ENCODE measurements at places on chromosomes 12 and 14.

- DNase-seq = no peak
These were observed 90.4 kb upstream of the SFSWAP start for GRCh38 chr12:131620520-131620919.

GRCh38 chr12:106128585-106129328 lies 10.0 kb downstream of the NUAK1 start:
- no peak for DNase-seq

- DNase-seq = no peak
These were observed 279.9 kb upstream of the SYT1 start for GRCh38 chr12:78584695-78585094.

- DNase-seq = no peak
These were observed 27.8 kb downstream of the ANKRD9 start for GRCh38 chr14:102481791-102482238.

GRCh38 chr12:76583301-76583700 lies 23.7 kb upstream of the OSBPL8 start:
- no peak for DNase-seq

DNA sequence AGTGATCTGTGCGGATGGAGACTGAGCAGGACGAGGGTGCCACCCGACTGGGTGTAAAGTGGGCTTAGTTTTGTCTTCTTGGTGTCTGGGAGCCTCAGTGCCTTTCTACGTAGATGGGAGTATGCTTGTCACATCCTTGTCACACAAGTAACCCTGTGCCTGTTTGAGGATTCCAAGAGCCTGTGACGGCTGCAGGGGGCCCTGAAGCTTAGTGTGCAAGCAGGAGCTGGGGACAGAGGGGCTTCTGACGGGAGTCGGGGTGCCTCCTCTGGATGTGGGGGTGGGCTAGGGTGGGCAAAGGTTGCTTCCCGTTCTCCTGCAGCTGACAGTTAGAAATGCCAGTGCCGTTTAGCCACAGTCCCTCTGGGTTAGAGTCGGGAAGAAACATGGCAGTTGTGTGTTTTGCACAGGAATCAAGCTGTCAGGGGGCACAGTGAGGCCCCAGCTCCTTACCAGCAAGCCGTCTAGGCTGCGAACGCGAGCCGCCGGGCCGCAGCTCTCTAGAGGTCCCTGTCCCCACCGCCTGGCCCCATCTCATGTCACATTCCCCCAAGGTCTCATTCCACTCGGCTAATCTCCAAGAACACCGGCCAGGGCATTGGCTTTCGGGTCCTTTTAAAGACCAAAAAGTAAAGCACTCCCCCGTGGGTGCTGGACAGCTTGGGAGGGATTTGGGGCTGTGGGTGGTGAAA lies 7.0 kb downstream of the RTL1 start:
- DNase-seq = peak; percentile 55

DNA sequence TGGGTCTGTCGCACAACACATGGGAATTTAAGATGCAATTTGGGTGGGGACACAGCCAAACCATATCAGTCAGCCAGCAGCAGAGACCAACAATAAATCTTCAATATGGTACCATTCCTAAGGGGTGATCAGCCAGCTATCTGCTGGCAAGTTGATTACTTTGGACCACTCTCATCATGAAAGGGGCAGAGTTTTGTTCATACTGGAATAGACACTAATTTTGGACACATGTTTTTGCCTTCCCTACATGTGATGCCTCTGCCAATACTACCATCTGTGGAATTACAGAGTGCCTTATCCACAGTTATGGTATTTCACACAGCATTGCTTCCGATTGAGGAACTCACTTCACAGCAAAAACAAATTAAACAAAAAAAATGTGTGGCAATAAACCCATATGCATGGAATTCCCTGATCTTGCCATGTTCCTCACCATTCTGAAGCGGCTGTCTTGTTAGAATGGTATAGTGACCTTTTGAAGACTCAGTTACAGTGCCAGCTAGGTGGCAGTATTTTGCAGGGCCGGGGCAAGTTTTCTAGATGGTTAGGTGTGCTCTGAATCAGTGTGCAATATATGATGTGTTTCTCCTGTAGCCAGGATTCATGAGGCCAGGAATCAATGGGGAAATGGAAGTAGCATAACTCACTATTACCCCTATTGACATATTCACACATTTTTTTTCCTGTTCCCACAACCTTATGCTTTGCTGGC lies 179.0 kb upstream of the IGF1 start:
- no peak for DNase-seq

GRCh38 chr14:92994942-92995341 lies 72.0 kb downstream of the CHGA start:
- DNase-seq = no peak
